ENCODE measurements at places on chromosomes 13 and 19.

DNA sequence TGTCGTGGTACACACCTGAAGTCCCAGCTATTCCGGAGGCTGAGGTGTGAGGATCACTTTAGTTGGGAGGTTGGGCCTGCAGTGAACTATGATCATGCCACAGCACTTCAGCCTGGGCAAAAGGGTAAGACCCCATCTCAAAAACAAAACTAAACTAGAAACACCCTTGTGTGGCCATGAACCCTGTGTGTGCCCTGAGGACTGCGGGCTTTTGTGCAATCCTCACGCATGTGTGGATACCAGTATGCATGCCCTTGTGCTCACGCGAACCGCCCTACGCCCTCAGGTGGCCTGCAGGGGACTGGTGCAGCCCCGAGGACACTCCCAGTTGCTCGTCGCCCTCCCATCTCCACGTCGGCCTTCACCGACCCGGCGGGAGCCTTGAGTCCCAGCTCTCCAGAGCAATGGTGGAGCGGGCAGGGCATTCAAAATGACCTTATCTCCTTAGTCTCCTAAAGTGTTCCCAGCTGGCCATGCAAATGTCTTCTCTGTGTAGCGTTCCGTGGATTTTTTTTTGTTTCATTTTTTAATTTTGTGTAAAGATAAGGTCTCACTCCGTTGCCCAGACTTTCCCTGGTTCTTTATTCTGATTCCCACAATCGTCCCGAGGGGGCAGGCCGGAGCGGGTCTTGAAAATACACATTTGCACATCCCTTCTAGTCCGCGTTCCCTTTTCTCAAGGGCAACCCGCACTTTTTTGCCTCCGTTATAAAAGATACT is 868 bp upstream of the EGLN2 start:
- no peak for DNase-seq

GRCh38 chr13:97328222-97328790 is 105.7 kb upstream of the RAP2A start:
- no peak for DNase-seq

- no peak for DNase-seq
Observed at GRCh38 chr13:108962654-108963053, 333.2 kb downstream of the MYO16 start.

DNA sequence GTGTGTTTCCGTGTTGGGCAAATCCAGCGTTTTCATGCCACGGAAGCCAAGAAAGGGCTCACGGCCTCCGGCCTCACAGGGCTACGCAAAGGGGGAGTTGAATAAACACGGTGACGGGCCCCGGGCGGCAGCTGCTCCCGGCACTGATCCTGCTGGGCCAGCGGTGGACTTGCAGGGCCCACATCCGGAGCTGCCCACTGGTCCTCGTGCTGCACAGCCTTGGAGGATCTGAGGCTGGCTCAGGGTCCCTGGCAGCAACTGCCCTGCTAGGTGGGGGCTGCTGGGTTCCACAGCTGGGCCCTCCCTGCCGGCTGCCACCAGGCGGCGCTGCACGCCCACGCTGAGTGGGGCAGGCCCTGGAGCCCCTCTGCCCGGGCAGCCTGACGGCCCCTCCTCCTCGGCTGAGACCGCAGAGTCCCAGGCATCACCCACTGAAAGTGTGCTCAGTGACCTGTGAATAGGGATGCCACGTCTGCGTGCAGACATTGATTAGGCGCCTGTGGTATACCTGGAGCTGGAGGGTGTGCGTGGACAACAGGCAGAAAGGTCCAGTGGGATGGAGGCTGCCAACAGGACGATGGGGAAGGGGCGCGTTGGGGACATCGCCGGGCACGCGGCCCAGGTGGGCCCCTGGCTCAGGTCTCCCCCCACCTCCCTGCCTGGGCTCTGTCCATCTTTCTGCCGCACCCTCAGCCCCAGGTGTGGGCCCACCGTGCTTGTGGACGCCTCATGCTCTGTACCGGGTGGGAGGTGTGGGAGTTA is 5.3 kb upstream of the HCN2 start:
- no peak for DNase-seq

DNA sequence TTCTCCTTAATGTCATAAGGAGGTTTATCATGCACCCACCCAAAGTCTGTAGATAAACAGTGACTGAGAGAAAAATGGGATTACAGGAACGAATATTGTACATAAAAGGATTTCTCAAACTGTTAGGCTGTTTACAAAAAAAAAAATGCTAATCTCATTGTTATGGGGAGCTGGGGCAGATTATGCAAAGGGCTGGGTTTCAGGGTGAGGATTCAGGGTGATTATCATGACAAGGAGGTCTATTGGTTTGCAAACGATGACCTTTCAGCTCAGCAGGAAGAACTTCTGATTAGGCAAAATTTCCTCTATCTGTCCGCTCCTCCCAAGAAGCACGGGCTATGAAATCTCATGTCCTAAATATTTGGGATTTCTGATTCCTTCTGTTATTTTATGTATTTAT is 41.4 kb downstream of the NLRP12 start:
- DNase-seq = no peak

DNA sequence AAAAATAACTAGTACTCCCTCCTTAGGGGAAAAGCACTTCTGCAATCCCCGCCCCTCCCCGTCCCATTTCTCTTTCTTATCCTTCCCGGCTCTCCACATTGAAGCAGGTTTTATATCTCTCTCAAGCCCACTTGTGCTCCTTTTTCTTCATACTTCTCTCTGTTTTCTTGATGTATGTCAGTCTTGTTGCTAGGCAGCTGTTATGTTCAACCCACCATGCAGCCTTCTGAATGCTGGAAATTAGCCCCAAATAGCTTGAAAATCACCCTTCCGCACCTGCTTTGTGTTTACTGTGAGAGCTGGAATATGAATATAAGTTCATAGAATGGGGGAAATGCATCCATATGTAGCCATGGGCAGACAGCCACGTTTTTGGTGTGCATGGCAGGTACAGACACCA is 461.4 kb downstream of the MYO16 start:
- DNase-seq = no peak

DNA sequence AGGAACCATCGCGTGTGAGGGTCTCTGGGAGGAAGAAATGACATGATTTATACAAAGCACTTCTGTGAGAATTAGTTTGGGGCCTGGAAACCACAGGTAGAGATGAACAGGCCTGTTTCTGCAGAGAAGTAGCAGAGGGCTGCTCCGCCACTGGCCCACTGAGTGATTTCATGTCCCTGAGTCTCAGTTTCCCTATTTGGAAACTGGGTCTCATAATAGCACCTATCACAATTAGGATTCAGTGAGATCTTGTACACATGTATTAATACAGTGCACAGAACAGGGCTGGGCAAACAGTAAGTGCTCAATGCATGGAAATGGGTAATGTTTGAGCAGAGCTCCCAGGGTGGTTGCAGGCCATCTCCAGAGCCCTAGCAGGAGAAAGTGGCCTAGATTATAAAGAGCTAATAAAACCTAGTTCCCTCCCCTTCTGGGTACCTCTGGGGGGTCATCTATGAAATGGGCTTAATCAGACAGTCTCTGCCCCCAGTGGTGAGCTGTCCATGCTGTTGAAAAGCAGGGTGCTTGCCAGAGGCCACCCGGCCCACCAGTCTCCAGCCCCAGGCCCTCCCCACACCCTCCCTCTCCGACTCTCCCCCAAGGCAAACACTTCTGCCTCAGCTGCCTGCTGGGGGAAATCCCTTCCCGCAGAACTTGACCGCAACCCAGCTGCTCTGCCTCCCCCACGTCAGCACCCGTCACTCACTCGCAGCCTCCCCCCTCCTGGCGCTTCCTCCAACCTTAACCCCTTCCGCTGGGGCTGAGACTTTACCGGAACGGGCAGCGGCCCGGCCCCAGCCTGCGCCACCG is 4.5 kb downstream of the BCL3 start:
- no peak for DNase-seq

- DNase-seq = no peak
Observed at GRCh38 chr19:13606156-13606555, 99.9 kb upstream of the CACNA1A start.
